Activated naive CD4-positive, alpha-beta T cell treated with anti-CD3 and anti-CD28 coated beads, Interleukin-2, amount 10 ng/mL, durations not matched to agents 7 days and 5 days (primary cell): ENCODE measurements at places on chromosomes 16 and 17.

GRCh38 chr16:70715055-70715858, 29.4 kb upstream of the MTSS2 start:
- DNase-seq = no peak

GRCh38 chr17:10673312-10673711, 16.2 kb upstream of the MYH3 start:
- no peak for DNase-seq

DNA sequence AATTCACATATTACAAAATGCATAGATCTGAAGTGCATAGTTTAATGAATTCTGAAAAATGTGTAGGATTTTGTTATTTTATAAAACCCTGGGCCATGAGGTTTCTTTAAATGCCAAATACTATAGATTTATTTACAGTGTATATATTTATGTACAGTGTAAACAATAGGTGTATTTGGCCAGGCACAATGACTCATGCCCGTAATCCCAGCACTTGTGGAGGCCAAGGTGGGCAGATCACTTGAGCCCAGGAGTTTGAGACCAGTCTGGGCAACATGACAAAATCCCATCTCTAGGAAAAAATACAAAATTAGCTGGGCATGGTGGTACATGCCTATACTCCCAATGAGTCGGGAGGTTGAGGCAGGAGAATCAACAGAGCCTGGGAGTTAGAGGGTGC, 249.4 kb downstream of the PRKCA start:
- DNase-seq = no peak

DNA sequence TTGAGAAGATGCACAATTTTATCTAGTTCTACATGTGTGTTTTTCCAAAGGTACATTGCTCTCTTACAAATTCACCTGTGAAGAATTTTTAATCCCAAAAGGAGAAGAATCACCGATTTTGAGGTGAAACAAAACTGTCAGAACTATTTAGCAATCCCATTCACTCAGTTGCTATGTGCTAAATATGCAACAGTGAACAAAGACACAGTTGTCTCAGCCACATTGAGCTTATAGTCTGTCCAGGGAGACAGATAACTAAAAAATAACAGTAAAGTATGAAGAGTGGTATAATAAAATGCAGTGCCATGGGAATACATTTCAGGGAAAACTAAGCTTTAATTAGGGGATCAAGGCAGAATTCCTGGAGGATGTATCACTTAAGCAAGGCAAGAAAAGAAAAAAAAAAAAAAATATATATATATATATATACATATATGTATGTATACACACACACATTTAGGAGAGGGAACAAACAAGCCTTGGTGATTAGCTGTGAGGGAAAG, 110.4 kb downstream of the SPAG9 start:
- DNase-seq = no peak

DNA sequence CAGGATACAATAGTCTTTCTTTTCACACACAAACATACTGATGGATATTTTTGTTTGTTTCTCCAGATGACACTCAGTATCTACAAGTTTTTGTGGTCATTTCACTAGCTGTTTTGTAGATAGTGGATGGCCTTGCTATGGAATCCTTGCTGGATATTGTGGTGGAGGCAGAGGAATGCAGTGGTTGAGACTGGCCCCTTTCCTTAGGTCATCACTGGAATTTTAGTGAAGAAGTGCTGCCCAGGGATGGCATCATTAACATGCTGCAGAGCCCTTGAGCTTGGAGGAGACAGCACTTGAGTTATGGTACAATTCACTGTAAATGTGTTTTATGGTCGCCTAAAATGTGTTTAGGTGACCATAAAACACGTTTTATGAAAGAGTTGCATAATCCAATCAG, 455.9 kb upstream of the HSBP1 start:
- no peak for DNase-seq

DNA sequence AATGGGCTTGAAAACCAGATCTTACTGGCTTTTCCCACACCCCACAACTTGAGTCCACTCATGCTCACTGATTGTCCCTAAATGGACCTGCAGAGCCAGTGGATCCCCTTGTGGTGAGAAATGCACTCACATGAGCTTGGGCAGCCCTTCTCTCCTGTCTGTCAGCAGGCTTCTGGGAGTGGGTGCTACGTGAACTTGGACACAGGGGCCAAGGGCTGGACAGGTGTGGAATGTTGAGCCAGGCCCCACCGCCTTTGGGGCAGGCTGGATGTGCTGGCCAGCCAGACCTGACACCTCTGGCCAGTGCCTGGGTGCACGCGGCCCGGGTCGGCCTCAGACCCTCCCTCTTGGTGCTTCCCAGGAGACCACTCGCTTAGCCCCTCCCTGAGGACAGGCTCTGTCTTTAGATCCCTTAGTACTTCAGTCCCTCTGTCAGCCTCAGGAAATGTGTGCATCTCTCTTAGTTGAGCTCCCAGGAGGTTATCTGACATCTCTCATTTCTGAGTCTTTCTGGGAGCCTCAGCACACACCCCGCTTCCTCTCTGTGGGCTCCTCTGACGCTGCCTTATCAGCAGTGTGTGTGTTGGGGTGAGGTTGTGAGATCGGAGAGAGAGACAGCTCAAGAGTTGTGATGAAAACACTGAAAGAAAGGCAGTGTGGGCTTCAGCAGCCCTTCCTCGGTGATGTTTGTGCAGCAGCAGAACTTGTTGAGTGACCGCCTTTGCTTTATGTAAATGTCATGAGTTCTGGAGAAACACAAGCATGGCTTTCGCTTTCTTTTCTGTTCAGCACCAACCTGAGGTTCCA, 117.0 kb downstream of the RAB11FIP4 start:
- peak; percentile 85 for DNase-seq

GRCh38 chr17:32944248-32945020, 16.5 kb downstream of the TMEM98 start:
- no peak for DNase-seq

DNA sequence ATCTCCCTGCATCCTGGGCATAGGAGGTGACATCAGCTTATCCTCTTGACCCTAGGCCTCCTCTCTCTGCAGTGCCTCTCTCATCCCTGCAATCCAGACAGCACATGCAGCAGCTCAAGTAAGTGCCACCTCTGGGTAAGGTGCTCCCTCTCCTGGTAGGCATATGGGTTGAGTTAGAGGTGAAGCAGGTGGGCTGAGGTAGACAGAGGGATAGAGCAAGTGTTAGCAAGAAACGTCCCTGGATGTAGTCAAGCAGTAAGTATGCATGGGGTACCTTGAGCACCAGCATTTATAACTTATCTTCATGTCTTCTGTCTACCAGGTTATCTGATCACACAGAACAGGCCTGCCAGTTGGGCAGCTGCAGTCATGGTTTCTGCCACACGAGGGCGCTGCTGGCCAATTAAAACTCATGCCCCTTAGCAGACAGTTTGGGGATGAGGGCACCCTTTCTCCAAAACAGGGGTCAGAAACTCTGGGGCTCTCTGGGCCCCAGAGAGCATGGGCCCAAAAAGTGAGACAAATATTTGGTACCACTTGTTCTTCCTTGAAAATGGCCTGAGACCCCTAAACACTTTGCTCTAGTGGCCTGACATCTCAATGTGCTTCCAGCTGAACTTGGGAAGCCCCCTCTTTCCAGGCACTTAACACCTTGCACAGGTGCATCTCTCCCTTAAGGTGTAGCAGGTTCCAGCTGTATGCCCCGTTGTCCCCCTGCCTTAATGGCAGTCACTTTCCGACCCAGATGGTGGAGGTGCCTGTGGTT, 59.8 kb downstream of the NEUROD2 start:
- DNase-seq = peak; percentile 85

DNA sequence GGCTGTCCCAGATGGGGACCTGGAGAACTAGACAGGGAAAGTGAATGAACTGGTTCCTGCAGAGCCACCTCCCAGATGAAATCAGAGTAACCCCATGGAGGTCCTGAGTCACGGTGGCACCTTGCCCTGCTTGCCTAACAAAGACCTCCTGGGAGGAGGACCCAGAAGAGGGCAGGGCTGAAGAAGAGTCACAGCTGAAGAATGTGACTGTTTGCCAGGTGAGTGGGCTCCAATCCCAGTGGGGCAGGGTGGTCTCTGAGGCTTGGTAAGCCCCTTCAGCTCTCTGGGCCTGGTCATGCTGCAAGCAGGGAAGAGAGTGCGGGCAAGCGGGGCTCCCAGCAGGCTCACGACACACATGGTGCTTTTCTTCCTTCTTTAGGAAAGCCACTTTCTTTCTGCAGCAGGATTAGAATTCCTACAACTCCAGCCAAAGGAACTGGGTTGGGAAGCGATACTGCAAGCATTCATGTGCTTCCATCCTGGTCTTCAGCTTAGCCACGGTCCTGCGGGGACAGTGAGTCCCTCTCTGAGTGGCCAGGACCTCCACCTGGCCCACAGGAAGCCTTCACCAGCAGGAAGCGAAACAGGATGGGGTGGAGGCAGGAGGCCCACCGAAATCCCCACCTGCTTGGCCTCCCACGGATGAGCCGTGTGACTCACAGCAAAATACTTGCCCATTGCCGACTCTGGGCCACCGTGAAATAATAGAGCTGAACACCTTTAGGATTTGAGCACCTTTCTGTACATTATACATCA, 4.3 kb downstream of the C16orf74 start:
- no peak for DNase-seq

DNA sequence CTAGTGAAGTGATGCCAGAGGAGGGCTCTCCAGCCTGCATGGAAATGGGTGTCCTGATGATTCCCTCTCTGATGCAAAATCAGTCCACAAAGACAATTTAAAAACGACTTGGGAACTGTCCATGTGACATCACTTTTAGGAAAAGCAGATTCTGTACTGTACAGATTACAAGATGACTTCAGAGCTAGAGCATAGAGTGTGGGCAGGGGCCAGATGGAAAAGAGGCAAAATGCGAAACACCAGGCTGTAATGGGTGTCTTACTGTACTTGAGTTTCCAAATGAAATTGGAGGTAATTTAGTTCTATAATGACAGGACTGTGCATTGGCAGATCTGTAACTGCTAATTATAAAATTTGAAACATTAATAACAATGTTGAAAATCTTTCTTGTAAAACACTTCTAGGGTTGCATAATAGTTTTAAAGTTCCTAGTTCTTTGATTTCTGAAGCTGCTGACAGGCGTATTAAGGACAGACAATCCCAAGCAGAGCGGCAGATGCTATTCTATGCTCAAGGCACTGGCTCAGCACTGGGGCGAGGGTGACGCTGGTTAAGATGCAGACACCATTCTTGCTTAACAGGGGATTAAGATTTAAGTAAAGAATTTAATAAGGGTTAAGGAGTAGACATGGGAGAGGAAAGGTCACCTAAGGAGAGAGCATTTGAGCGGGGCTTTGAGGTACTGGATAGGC, 29.6 kb downstream of the OGFOD1 start:
- DNase-seq = no peak

- no peak for DNase-seq
Measured at GRCh38 chr17:68782789-68783188, 172.4 kb downstream of the ABCA8 start.

DNA sequence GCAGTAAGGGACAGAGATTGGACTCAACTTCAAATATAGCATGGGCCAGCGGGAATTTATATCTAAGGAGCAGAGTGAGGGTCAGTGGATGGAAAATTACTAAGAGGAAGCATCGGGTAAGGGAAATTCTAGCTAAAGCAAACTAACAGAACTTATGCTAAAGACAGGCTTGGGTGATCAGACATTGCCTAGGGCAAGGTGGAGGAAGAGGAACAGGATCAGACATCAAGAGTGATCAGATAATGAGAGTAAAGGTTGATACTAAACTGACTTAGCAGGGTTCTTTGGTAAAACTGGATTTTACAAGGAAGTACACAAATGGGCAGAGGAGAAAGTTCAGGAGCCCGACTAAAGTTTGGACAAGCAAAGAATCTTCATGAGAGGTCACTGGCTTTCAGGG, 86.3 kb upstream of the TOM1L1 start:
- no peak for DNase-seq

GRCh38 chr16:78829280-78829679, 729.8 kb downstream of the WWOX start:
- DNase-seq = no peak

- DNase-seq = no peak
Measured at GRCh38 chr17:5740937-5741336, 156.6 kb upstream of the NLRP1 start.

GRCh38 chr16:4603624-4604170, 11.0 kb downstream of the UBALD1 start:
- DNase-seq = no peak

- peak; percentile 46 for DNase-seq
Measured at GRCh38 chr16:3007957-3008689, 4.6 kb upstream of the CLDN9 start.

DNA sequence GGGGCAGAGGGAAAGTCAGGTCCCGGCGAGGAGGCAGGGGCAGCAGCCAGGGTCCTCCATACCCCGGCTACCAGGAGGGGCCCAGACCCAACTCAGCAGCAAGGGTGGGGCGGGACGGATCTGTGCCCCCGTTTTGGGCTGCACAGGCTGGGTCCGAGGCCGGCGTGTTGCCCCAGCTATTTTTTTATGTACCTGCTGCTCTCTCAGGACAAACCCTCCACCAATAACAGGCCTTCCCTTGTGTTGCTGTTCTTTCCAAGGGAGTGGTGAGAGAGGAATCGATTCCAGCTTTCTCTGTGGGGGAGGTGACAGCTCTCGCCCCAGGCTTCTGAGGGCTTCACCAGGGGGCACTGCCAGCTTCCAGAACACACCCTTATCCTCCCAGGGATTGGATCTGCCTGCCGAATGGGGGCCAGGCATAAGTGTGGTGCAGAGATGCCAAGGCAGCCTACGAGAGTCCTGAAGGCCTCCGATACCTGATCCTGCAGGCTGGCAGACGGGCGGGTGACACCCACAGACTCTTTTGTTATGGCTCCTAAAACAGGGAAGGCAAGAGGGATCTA, 22.3 kb downstream of the RTN4RL1 start:
- DNase-seq = no peak

- peak; percentile 56 for DNase-seq
Measured at GRCh38 chr16:15950161-15950854, 892 bp downstream of the ABCC1 start.

GRCh38 chr17:28476076-28476865, 2.8 kb downstream of the SLC13A2 start:
- DNase-seq = no peak

DNA sequence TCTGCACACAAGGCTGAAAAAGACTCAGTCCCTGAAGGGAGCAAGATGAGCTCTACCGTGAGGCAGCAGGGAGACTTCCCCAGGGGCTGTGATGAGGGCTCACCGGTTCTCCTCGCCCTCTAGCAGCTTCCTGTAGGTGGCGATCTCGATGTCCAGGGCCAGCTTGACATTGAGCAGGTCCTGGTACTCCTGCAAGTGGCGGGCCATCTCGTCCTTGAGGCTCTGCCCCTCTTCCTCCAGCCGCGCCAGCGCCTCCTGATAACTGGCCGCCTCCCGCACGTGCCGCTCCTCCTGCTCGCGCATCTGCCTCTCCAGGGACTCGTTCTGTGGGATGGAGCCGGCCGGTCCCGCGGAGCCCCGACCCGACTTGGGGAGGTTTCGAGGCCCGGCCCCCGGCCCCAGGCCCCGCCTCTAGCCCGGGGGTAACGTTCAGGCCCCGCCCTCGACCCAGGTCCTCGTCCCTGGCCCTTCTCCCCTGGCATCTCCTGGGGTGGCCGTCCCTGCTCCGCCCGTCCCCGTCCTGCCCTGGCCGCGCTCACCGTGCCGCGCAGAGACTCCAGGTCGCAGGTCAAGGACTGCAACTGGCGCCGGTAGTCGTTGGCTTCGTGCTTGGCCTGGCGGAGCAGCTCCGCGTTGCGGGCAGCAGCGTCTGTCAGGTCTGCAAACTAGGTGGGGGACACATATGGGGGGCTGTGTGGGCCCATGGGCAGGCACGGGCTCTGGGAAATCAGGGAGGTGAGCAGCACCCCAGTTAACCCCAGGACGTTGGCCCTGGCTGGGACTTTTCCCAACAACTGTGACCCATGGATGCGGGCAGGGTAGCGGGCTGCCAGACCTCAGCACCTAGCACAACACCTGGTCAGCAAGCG, 3.9 kb downstream of the GFAP start:
- DNase-seq = peak; percentile 74

- DNase-seq = no peak
Measured at GRCh38 chr16:2966808-2967191, 2.3 kb upstream of the PAQR4 start.
